ENCODE measurements at places on chromosomes 1 and 21.
A peak's percentile ranks its signal among the peaks of the same experiment; 100 is the strongest.

- no peak for DNase-seq
These were observed 26.5 kb downstream of the FLVCR1 start for GRCh38 chr1:212884592-212884991.

DNA sequence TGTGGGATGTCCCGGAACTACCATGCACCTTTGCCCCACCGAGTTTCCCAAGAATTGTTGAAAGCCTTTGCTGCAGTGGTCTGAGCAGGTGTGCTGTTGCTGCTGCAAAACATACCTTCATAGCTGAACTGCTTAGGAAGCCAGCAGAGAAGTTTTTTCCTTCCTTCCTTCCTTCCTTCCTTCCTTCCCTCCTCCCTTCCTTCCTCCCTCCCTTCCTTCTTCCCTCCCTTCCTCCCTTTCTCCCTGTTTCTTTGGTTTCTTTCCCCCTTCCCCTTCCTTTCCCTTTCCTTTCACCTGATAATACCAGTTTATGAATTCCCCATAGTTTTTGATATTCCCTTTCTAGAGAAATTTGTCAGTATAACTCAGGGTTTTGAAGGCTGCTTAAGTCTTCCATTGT lies 10.8 kb upstream of the SH3D21 start:
- no peak for DNase-seq

DNA sequence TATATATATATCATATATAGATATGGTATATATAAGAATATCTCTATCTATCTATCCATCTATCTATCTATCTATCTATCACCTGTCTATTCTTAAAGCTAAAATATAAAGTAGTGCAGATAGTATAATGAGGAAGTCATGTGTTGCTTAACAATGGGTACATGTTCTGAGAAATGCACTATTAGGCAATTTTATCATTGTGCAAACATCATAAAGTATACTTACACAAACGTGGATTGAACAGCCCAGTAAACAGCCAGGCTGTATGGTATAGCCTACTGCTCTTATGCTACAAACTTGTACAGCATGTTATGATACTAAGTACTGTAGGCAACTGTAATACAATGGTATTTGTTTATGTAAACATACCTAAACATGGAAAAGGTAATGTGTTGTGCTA lies 621.0 kb upstream of the NCAM2 start:
- peak; percentile 17 for DNase-seq

DNA sequence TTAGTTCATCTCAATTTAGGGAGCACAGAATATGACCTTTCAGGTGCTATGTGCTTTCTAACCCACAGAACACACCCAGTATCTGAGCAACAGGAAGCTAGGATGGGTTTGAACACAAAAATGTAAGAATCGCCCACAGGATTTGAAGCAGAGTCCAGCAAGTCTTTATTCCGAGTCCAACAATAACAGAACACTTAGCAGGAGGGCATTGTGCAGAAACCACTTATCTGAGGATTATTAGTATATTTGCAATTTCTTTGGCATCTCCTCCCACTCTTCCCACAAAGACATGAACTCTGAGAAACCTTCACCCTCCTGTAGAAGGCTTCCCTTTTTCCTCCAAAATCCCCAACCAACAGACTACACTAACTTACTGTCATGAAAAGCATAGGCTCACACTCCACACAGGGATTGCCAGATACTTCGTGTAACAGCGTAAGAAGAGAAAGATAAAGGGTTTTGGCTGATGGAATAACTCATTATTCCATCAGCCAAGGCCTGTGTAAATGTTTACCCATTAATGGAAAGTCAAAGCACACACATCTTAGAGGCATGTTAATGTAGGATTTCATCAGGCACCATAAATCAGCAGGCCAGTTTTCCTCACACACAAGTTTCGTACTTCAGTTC lies 16.1 kb downstream of the SIPA1L2 start:
- peak; percentile 97 for DNase-seq

Data from MCF 10A (cell line).